ENCODE measurements at places on chromosomes 12 and 14. TPM values are rescaled to one million over a fixed set of nuclear protein-coding genes. Genes with fewer than 3 reads are reported as not detected.

GRCh38 chr12:111063295-111064026 lies 143.1 kb upstream of the MYL2 start:
- H3K27ac ChIP-seq = no peak overlapping the region
- H3K4me1 ChIP-seq = peaks cover 15% of the 10 kb centered on the region
- no peaks in the 10 kb centered on the region for H3K36me3 ChIP-seq
- H3K27me3 ChIP-seq = no peaks in the 10 kb centered on the region

DNA sequence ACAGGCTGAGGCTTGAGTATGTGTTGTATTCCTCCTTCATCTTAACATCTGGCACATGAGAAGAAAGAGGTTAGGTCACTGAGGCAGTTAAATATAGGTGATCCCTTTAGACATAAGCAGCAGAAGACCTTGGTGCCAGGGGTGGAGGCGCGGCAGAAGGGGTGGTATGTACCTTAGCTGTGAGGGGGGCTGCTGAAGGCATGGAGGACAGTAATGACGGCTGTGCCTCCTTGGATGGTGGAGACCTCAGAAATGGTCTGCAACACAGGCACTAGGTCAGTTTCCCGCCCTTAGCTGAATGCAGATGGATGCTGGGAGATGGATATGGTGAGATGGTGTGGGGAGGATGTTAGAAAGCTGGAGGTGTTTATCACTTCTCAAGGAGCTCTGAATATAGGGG lies 1.5 kb upstream of the PNMA1 start:
- no peak overlapping the region for H3K27ac ChIP-seq
- no peaks in the 10 kb centered on the region for H3K27me3 ChIP-seq
- peaks cover 25% of the 10 kb centered on the region for H3K4me1 ChIP-seq
- DNase-seq = no peak

DNA sequence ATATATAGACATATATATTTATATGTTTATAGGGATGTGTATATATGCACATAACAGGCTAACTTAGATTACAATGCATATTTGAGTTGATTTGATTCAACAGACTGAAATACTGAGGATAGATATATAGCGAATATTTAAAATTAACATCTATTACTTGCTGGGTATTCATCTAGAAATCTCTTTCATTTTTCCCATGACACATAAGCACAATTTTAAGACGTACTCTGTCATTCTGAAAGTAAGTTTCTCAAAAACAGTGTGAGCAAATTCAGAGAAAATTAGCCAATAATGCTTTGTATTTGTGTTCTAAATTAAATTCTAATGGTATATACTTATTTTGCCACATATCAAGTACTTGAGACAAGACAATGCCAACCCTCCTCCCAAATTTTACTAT lies 907.5 kb upstream of the MDGA2 start:
- no peak for DNase-seq
- H3K27ac ChIP-seq = no peak overlapping the region
- no peaks in the 10 kb centered on the region for H3K27me3 ChIP-seq
- no peaks in the 10 kb centered on the region for H3K4me1 ChIP-seq
- no peaks in the 10 kb centered on the region for H3K36me3 ChIP-seq
- no peak overlapping the region for H3K4me3 ChIP-seq

DNA sequence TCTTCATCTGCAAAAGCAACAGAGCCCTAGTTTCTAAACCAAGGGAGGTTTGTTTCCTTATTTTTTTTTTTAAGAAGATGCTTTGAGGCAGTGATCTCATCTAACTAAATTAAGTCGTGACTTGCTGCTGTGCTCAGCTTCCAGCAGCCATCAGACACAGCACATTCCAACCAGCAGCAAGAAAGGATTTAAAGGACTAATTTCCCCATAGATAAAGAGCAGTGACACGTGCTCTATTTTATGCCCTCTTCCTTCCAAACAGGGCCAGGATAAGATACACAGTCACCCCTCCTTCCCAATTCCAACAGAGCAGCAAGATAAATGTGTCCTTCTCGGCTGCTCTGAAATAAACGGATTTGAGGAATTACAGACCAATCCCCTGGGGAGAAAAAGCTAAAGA lies 81.7 kb downstream of the PRKAB1 start:
- H3K27ac ChIP-seq = no peak overlapping the region
- H3K36me3 ChIP-seq = peaks cover 44% of the 10 kb centered on the region
- no peak for DNase-seq
- H3K4me1 ChIP-seq = no peaks in the 10 kb centered on the region

DNA sequence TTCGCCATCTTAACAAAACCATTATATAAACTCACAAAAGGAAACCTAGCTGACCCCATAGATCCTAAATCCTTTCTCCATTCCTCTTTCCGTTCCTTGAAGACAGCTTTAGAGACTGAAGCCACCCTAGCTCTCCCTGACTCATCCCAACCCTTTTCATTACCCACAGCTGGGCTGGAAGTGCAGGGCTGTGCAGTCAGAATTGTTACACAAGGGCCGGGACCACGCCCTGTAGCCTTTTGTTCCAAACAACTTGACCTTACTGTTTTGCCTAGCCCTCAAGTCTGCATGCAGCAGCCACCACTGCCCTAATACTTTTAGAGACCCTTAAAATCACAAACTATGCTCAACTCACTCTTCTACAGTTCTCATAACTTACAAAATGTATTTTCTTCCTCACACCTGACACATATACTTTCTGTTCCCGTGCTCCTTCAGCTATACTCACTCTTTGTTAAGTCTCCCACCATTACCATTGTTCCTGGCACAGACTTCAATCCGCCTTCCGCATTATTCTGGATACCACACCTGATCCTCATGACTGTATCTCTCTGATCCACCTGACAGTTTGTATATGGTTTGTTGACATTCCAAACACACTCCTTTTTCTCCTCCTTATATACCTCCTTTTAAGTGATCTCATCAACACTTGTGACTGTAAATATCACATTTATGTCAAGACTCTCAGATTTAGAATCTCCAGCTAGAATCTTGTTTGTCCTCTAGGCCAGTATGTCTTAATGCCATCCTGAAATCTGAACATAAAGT lies 208.7 kb downstream of the KITLG start:
- no peaks in the 10 kb centered on the region for H3K4me1 ChIP-seq
- H3K27ac ChIP-seq = no peak overlapping the region
- H3K4me3 ChIP-seq = no peak overlapping the region

DNA sequence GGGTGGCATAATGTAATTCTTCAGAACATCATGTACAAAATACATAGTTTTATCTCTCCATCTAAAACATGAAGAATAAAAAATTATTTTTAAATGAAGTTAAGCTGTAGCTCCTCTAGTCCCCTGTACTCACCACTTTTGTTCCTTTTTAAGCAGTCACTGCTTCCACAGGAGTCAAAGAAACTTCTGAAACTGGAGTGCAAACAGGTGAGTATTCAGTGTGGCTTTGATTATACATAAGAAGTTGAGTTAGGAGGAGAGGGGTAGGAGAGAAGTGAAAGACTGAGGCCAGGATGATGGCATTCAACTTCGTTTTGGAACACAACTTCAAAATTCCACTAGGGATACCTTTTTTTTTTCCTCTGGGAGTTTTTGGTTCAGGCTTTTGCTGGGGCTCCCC lies 131.4 kb upstream of the CNTN1 start:
- no peak overlapping the region for H3K4me3 ChIP-seq
- H3K27ac ChIP-seq = no peak overlapping the region
- H3K36me3 ChIP-seq = no peaks in the 10 kb centered on the region
- no peaks in the 10 kb centered on the region for H3K4me1 ChIP-seq
- no peaks in the 10 kb centered on the region for H3K27me3 ChIP-seq

- no peak within 1 kb of the TSS for H3K27ac ChIP-seq
- peak within 1 kb of the TSS; percentile 46 for H3K4me3 ChIP-seq
- DNase-seq = no peak
- H3K36me3 ChIP-seq = no peaks in the 10 kb centered on the region
- H3K4me1 ChIP-seq = peaks cover 12% of the 10 kb centered on the region
These were observed at the start of gene INSM2 for GRCh38 chr14:35533357-35534207. Gene INSM2, plus strand, starts transcription at chr14:35534164. Its CDS starts 89 bp downstream, at chr14:35534253.

DNA sequence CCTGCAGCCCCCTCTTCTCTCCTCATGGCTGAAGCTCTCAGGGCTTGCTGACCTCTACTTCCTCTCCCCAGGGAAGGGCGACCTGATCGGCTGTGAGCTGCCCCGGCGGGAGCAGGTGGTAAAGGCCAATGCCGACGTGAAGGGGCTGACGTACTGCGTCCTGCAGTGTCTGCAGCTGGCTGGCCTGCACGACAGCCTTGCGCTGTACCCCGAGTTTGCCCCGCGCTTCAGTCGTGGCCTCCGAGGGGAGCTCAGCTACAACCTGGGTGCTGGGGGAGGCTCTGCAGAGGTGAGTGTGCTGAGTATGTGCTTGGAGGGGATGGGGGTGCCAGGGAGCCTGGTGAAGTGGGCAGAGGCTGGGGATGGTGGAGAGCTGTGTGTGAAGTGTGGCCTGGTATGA lies 13.7 kb downstream of the MCRS1 start:
- H3K4me3 ChIP-seq = no peak overlapping the region
- DNase-seq = no peak
- peaks cover 39% of the 10 kb centered on the region for H3K27me3 ChIP-seq
- H3K36me3 ChIP-seq = peaks cover 33% of the 10 kb centered on the region

- H3K4me1 ChIP-seq = peaks cover 3% of the 10 kb centered on the region
- peaks cover 3% of the 10 kb centered on the region for H3K27me3 ChIP-seq
- no peak overlapping the region for H3K27ac ChIP-seq
- H3K4me3 ChIP-seq = no peak overlapping the region
- no peak for DNase-seq
These were observed 24.1 kb downstream of the OR6S1 start for GRCh38 chr14:20617138-20618003.

- H3K4me3 ChIP-seq = no peak overlapping the region
- H3K4me1 ChIP-seq = no peaks in the 10 kb centered on the region
- no peaks in the 10 kb centered on the region for H3K27me3 ChIP-seq
- no peak overlapping the region for H3K27ac ChIP-seq
- no peak for DNase-seq
These were observed 30.5 kb downstream of the ZFHX2 start for GRCh38 chr14:23520899-23521533.

- no peaks in the 10 kb centered on the region for H3K4me1 ChIP-seq
- H3K4me3 ChIP-seq = no peak overlapping the region
- peaks cover 25% of the 10 kb centered on the region for H3K36me3 ChIP-seq
- no peak overlapping the region for H3K27ac ChIP-seq
- no peak for DNase-seq
These were observed 19.2 kb downstream of the DDX51 start for GRCh38 chr12:132124766-132125425.

GRCh38 chr14:100117633-100118395 lies 41.6 kb downstream of the DEGS2 start:
- no peaks in the 10 kb centered on the region for H3K27me3 ChIP-seq
- no peak for DNase-seq
- H3K4me1 ChIP-seq = no peaks in the 10 kb centered on the region
- no peak overlapping the region for H3K27ac ChIP-seq

GRCh38 chr14:25150934-25151790 lies 101.2 kb upstream of the STXBP6 start:
- H3K27ac ChIP-seq = no peak overlapping the region
- H3K4me3 ChIP-seq = no peak overlapping the region
- peak; percentile 26 for DNase-seq
- no peaks in the 10 kb centered on the region for H3K27me3 ChIP-seq
- H3K36me3 ChIP-seq = no peaks in the 10 kb centered on the region
- H3K4me1 ChIP-seq = no peaks in the 10 kb centered on the region

The CLEC9A gene
- 16.2 TPM for total RNA-seq

The ACRBP gene
- total RNA-seq = 2.0 TPM

The UBR7 gene
- 29.6 TPM for total RNA-seq

The ESPL1 gene
- 8.9 TPM for total RNA-seq

The GSC gene
- total RNA-seq = 0.52 TPM
